NAMALWA (cell line): ENCODE measurements at places on chromosomes 6 and 20.

DNA sequence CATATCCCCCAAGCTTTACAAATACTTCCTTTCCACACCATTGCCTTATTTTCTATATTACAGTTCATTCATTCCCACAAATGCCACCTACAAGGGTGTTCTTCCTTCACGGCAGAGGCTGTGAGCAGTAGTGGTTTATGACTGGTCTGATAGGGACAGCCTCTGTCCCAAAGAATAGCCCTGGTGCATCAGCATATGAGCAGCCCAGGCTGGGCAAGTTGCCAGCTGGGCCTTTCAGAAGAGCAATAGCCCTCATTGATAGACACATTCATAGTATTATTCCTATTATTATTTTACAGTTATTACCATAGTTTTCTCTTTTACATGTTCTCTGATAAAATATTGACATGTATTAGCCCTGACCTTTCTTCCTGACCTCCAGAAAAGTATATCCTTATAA, 149.9 kb downstream of the MMS22L start:
- DNase-seq, result no peak

DNA sequence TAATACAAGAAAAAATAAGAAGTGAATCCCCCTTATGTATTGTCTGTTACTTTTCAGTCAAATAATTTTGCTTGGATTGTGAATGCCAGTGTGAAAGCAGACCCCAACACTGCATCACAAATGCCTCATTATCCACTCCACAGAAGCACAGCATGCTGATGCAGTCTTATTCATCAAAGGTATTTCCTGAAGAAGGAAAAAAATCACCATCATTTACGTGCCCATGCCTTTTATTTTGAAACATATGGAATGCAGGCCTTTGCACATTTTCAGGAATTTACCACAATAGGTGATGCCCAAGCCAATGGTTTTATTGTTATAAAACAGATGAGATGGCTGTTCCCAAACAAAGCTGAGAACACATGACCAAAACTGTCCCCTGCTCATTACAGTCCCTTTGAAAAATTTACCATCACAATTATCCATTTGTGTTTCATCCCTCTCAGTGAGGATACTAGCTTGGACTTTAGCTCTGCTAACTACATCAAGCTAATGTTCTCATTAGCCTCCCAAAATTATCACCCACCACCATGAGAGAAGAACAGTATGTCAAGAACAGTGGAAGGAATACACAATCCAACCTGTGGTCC, 180.6 kb upstream of the HTR1E start:
- DNase-seq, result no peak

- DNase-seq, result peak; percentile 30
These were observed 4.6 kb upstream of the TXNDC5 start for GRCh38 chr6:7914991-7915789.

GRCh38 chr6:73264446-73264845, 1.4 kb upstream of the KHDC1 start:
- DNase-seq, result no peak

GRCh38 chr20:25738198-25738597, 41.5 kb upstream of the ZNF337 start:
- no peak for DNase-seq

- peak; percentile 23 for DNase-seq
These were observed 12.0 kb downstream of the PFDN4 start for GRCh38 chr20:54219751-54220426.

- DNase-seq, result peak; percentile 82
These were observed 55.6 kb upstream of the CARMIL1 start for GRCh38 chr6:25223490-25223991.

DNA sequence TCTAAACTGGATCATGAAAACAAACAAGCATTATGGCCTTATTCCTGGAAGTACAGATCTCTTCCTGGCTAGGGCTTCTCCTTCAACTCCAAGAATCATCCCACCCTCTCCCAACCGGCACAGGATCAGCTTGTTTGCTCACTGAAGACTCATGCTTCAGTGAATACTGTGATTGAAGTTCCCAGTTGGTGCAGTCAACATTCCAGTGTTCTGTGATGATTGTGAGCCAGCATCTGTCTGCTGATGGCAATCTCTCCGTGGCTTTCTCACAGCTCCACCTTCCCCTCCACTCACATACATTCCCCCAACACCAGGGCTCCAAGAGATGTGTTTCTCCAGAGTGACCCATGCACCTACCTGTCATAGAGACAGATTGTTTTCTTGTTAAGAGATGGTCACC, 421.3 kb upstream of the BTBD3 start:
- no peak for DNase-seq

DNA sequence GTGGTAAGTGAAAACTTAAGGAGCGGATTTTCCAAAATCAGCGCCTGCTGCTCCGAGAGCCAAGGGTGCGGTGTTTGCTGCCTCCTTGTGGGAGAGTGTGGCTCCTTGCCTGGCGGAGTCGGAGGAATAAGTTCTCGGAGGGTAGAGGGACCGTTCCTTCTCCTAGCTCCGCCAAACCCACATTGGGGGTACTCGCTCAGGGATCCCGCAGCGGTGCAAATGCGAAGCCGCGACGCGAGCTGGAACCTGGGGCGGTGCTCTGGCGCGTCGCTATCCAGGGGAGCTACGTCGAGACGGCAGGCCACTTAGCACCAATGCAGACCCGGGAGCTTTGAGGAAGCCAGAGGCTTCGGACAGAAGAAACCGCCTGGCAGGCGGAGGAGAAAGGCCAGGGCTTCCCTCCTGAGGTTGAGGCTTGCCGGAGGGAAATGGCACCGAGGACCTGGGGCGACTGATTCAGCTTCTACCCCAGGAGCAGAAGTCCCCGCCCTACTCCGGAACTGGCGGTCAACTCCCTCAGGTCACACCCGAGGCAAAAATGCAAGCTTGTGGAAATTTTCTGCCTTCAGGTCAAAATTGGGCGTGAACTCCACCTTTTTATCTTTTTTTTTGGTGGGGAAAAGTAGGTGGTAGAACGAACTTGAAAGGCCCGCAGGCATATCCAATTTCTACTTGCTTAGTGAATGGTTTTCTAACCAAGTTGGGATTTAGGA, 5.7 kb upstream of the DDX43 start:
- no peak for DNase-seq

DNA sequence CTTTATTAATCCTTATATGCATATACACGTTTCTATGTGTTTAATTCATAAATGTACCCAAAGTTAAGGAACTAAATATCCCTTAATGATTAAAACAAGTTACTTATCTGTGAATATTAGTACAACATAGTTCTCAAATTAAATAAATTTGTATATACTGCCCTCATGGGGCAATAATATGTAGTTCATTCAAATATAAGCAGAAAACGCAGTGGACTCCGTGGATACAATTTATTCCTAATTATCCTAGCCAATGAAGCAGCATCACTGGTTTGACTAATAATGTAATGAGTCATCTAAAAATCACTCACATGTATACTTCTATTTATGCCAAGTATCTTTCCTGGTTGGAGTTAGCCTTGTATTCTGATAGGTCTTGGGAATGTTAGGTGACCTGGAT, 111.6 kb downstream of the TBC1D32 start:
- DNase-seq, result peak; percentile 17

DNA sequence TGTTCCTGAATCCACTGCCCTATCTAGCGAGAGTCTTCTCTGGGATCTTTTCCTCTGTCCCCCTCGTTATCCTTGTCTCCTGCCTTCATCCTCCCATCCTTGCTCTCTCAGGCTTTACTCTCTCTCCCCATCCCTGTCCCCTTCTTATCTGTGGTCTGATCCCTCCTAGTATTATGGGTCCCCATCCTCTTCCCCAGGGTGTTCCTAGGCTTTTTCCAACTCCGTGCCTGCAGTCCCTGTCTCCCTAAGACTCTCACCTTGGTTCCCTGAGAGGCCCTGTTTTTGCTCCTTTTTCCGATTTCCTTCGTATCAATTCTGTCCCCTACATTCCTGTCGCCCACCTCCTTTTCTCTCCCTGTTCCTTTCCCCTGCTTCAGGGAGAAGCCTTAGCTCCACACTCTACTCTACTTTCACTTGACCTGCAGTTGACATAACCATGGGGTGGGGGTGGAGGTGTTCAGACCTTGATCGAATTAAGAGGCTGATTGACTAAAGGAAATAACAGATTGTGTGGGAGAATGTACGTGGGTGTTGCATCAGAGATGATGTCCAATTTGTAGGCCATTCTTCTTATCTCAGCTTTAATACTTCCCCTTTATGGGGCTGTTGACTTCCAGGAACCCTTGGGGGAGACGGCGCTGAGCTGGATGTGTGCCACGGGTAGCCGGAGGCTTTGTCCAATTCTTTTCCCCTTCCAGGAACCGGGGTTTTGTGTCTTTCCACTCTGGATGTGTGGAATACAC, 905 bp downstream of the PPARD start:
- peak; percentile 51 for DNase-seq

DNA sequence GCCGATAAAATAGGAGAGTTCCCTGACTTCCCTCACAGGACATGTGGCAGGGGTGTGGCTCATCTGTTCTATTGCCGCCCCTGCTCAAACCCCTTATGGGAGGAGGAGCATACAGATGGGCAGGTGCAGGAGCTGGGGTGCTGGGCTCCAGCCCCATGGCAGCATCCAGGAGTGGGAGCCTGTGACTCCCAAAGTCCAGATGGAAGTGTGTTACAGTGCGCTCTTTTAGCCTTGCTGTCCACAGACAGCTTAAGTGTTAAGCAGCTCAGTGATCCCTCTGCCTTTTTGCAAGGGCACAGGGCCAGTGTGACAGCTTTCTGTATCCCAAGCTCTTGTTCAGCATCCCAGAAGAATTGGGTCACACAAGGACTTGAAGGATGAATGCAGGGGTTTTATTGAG, 212.3 kb upstream of the MYLIP start:
- no peak for DNase-seq

- no peak for DNase-seq
These were observed 32.5 kb downstream of the MYH7B start for GRCh38 chr20:34988191-34988540.

DNA sequence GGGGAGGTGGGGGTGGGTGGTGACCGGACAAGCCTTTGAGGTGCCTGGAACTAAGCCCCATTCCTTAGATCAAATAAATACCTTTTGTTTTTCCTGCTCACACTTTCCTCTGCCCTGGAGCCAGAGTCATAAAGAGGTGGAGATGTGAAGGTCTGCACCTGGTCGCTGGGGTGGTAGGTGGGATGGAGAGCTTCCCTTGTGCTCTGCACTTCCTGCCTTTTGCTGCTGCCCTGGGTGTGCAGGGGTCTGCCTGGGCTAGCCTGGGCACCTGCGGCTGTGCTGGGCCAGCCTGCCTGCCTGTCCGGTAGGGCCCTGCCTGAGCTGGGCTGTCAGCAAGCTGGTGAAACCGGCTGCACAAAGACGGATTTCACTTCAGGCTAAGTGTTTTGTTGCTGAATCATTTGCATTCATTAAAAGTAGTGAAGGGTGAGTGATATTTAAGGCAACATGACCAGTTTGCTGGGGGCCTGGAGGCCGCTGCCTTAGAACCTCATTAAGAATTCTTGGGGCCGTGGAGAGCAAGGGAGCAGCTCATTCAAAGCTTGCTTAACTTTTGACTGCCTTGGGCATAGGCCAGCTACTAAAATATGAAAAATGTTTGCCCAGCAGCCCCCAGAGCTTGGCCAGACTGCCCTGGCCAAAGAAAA, 20.5 kb downstream of the PTK7 start:
- peak; percentile 70 for DNase-seq

- DNase-seq, result no peak
These were observed 24.9 kb downstream of the BLTP3A start for GRCh38 chr6:34816635-34817301.

DNA sequence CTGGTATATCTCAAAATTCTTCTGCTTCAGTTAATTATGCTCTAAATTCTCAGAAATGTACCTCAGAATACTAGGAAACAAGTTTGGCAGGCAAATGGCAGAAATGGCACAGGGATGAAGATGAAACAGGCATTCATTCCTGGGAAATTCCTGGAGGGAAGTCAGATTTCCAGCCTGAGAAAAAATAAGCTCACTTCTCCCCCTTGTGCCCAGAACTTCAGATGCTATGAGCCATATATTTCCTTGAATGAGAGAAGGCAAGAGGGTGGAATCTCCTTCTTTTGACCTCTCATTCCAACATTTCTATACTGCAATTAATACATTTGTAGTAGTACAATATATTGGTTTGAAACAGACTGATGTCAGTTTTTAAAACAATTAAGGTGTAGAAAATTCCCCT, 22.8 kb downstream of the RGS17 start:
- no peak for DNase-seq

DNA sequence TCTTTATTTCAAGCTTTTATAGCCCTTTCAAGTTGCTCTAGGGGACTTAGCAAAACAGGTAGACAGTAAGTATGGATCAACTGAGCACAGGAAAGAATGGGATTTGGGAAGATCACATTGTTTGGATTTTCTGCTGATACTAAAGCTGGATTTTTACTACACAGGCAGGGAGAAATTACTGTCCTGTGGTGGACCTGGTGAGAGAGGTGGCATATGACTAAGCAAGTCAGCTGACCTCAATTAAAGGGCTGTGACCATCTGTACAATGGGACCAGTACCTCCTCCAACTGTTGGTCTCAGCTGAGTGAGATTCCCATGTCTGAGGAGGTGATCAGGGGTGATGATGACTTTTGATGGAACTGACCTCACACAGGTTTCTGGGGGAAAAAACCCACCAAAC, 28.0 kb downstream of the RREB1 start:
- no peak for DNase-seq

- DNase-seq, result no peak
These were observed 145.3 kb downstream of the KHDC1L start for GRCh38 chr6:73079978-73080377.

DNA sequence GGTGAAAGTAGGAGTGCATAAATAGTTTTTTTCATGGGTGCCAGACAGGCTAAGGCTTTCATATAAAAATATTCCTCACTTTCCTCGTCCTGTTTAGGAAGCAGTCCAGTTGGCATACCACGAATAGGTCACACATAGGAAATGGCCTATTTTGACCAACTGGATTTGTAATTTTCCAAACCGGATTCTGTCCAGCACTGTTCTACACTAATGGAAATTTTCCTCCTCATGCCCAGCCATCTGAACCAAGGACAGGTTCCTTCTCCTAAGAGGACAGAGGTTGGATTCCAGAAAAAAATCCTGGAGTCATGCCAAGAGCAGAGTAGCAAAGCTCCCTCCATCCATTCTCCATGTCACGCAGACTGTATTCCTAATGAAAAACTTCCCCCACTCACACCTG, 43.1 kb downstream of the PANK2 start:
- no peak for DNase-seq

DNA sequence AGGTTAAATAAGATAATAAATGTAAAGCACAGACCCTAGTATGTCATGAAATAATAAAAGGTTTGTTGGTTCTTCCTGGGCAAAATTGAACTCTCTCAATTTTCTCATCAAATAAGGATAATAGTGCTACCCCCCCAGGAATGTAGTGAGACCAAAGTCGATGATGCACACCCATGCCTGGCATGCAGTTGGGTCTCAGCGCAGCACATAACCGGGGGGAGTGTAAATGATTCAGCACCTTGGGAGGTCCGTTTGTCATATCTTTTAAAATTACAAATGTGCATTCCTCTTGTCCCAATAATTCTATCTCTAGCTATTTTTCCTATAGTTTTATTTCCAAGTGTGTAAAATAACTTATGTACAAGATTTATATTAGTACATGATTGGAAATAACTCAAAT, 31.3 kb upstream of the CCDC167 start:
- DNase-seq, result no peak

DNA sequence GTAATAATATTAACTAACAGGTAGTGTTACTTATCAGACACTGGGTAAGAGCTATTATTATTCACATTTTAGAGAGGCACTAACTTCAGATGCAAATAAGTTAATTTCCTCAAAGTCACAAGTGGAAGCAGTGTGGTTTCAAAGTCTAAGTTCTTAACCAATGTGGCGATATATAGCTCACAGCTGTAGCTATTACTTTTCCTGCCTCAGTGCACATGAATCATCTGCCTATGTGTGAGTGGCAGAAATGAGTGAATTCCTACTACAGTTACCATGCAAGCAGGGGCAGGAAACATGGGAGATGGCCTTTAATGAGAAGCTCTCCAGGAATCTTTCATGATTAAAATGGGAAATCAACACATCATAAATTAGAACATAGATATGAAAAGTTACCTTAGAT, 126.2 kb upstream of the EYA4 start:
- peak; percentile 44 for DNase-seq
